AG08395 (cell line): ENCODE measurements at places on chromosomes 7 and 10.

GRCh38 chr7:141709749-141710148 lies 1.6 kb downstream of the WEE2 start:
- no peak for DNase-seq

DNA sequence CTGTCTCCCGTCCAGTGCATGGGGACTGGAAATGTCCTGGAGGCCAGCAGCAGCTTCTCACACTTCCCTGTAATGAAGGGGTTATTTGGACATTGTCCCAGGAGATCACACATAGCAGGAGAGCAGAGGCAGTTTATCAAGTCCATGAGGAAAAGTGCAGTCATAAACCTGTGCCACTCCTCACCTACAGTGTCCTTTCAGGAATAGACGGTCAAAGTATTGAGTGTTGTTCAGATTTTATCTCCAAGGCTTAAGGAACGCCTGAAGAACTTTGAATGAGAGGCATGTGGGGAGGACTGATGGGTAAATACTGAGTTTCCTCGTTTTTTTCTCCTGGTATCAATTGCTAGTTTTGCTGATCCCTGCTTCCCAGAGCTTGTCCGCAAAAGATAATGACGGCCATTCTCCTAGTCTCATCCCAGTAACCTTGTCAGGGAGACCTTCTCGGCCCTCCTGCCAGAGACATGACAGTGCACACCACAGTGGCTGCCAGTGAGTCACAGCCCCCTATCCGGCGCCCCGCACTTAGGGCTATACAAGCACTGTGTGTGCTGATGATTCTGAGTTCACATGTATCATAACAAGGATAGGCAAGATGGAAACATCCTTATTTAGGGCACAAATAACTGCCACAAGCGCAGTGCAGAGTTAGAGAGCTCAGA lies 495.5 kb upstream of the MGMT start:
- DNase-seq, result no peak

DNA sequence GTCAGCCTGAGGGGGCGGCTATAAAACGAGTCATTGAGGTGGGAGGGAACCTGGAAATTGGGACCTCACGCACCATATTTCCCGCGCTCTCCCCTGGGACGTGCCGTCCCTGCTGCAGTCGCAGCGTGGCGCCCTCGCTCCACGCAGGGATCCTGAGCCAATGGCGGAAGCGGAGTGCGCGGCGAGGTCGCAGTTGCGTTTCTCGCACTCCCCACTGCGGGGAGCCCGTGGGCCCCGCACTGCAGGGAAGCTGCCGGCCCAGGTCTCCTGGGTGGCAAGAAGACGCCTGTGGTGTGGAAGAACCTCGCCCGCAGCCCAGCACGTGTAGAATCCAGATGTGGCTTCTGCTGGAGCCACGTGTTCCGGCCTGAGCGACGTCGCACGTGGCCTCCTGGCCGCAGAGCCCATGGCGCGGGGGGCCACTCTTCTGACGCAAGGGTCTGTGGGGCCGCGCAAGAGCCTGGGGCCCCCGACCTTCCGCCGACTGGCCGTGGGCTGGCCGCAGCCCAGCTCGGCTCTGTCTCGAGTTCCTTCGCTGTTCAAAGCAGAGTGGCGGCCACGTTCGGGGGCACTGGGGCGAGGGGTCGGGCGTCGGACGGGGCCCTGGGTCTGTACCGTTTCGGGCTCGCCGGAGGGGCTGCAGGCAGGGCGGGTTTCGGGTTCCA lies 26.4 kb downstream of the HIF1AN start:
- peak; percentile 48 for DNase-seq

GRCh38 chr10:48459270-48460150 lies 145.4 kb downstream of the ARHGAP22 start:
- no peak for DNase-seq

- no peak for DNase-seq
Measured at GRCh38 chr7:106068538-106068961, 43.6 kb downstream of the SYPL1 start.

- no peak for DNase-seq
Measured at GRCh38 chr10:116985611-116986010, 19.4 kb downstream of the SHTN1 start.

GRCh38 chr7:147400221-147400689 lies 1190.3 kb upstream of the C7orf33 start:
- DNase-seq, result peak; percentile 50

- no peak for DNase-seq
Measured at GRCh38 chr7:19139706-19140327, 5.4 kb downstream of the FERD3L start.

GRCh38 chr10:59537501-59537900 lies 172.1 kb downstream of the SLC16A9 start:
- DNase-seq, result no peak

DNA sequence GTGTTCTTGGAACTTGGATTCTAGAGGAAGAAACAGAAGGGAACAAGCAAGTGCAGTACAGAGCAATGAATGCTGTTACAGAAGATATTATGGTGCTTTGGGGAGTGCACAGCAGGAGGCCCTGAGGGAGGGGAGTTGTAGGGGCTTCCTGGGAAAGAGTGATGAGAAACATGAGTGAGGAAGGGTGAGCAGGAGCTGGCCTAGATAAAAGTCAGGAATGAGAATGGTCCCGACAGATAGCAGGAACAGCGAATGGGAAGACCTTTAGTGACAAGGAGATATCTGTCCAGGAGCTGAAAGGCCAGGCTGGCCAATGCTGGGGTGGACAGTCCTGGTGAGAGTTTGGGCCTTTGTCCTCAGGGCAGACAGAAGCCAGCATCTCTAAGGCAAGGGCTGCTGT lies 20.6 kb upstream of the CCNJ start:
- no peak for DNase-seq

DNA sequence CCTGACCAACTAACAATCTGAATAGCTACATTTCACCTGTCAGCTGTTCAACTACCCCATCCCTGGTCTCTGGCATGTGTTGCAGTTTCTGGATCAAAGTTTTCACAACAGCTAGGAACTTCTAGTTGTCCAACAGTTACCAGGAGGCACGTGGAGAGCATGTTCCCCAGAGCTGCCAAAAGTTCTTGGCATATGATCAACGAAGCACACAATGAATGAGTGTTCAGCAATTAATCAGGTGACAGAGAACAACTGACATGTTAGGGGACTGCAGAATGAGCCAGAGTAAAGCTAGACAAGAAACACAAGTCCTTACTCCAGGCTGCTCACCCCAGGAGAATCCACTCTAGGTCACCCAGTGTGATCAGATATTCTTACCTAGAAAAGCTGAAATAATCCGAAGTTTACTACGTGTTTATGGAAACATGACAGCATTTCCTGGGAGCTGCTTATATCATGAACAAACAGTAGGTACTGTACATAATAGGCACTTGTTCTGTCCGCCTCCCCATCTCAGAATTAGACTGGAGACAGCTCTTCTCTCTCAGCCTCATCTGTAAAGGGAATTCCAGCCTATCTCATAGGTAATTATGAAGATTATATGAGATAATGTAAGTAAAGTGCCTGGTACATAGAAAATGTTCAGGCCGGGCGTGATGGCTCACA lies 50.6 kb downstream of the ZNF438 start:
- peak; percentile 64 for DNase-seq

DNA sequence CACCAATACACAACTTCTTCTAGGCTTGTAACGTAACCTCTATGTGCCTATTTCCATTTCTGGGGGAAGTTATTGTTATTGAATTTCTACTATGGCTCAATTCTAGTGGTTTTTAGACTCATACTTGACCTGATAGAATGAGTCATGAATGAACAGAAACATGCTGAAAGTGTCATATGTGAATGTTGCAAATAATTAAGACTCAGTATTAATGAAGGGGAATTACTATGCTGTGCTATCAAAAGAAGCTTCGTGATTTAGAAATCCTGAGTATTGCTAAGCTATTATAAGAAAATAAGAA lies 135.1 kb upstream of the ZWINT start:
- DNase-seq, result no peak

DNA sequence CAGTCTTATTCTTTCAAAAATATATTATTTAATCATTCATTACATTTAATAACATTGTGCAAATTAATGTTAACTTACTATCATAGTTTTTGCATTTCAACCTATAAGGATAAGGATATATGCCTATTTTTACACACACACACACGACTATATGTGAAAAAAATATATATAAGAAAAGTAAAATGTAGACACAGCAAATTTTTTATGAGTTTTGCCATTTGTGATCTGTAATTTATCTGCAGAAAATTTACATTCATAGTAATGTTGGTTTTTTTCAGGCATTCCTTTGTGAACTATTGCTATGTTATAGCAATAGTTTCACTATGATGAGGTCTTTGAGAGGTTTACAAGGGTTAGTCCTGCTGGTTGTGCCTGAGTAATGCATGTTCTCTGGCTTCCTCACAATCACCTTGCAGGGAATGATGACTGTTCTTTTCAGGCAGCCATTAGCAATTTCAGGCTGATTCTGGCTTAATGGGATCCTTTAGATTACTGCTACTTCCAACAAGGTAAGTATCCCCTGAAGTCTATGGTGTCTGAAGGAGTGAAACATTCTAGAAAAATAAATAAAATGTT lies 183.7 kb upstream of the CDK1 start:
- no peak for DNase-seq

GRCh38 chr7:40586197-40586596 lies 451.4 kb downstream of the SUGCT start:
- DNase-seq, result peak; percentile 27

GRCh38 chr10:33859319-33860022 lies 525.0 kb upstream of the NRP1 start:
- DNase-seq, result no peak

- DNase-seq, result peak; percentile 59
Measured at GRCh38 chr7:155669717-155670505, 25.4 kb downstream of the RBM33 start.

DNA sequence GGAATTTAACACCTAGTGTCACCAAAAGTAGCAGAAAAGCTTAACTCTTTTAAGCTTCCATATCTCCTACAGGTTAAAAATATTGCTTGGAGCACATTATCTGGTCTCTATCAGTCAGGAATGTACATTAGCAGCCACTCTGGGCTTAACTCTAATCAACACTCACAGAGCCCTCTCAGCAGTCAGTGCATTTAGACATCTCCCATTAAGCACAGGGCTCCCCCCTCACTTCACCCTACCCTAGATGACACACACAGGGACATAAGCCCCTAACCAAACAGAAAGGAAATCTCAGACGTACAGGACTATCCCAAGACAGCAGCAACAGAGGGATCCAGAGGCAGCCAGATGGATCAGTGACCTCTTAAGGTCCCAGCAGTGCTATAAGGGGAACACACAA lies 26.4 kb downstream of the FBXW4 start:
- no peak for DNase-seq
